ENCODE measurements at places on chromosomes 13 and 19. TPM values are rescaled to one million over a fixed set of nuclear protein-coding genes. Genes with fewer than 3 reads are reported as not detected.
A peak's percentile ranks its signal among the peaks of the same experiment; 100 is the strongest.

Gene POLR2E
- total RNA-seq, result 188 TPM

Gene RNF225
- total RNA-seq, result 0.26 TPM

Gene PSG2
- not detected for total RNA-seq

Gene ZNF439
- total RNA-seq, result 8.4 TPM

Gene PALM3
- total RNA-seq, result 0.71 TPM

Gene TRPM4
- total RNA-seq, result 19.8 TPM

Gene ZNF154
- total RNA-seq, result 3.7 TPM

Gene CPAMD8
- total RNA-seq, result 38.5 TPM

DNA sequence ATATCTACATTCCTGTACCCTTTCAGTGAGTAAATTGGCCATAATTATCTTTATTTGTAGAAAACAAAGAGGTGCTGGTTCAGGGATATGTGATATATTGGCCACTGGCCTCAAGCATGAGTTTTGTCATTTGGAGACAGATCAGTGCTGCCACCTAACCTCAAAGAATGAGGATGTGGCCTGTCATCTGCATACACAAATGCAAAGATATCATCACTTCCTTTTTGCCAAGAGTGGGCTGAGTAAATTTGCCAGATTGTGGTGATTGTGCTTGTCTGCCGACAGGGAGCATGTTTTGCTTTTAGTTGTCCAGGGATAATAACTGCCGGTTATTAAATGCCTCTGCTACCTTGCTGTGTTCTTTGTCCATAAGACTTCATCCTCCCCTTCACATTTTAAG is 44.2 kb downstream of the WASF3 start:
- DNase-seq, result no peak
- peaks cover 16% of the 10 kb centered on the region for H3K4me1 ChIP-seq
- H3K27ac ChIP-seq, result no peak overlapping the region
- no peaks in the 10 kb centered on the region for H3K27me3 ChIP-seq
- H3K36me3 ChIP-seq, result no peaks in the 10 kb centered on the region

DNA sequence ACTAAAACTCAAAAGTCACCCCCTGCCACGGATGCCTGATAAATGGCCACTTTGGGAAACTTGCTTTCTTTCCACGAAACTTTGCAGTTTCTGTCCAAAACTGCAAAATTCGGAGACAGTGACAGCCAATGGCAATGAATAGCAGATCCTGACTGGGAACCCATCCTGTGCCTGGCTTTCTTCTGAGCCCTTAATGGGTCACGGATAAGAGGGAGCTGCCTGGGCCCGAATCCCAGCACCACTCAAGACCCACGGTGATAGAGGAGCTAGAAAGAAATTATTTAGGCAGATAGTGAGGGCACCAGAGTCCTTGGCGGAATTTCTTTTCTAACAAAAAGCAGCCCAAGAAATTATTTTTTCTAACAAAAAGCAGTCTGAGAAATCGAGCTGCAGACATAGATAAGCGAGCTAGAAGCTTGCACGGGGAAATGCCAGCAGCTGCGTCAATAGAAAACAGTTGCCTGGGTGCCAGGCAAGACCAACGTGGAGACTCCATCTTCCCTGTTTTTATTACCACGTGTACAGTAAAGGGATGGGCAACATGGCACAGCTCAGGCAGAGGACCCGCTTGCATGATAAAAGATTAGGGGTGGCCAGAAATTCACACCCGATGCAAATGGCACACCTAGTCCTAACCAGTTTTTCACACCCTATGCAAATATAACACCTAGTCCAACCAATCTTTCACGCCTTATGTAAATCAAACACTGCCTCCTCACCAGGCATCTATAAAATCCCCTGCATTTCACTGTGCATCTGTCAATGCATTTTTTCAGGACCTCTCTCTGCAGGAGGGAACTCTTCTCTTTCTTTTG is 7.1 kb upstream of the HSH2D start:
- H3K4me1 ChIP-seq, result no peaks in the 10 kb centered on the region
- DNase-seq, result no peak
- H3K4me3 ChIP-seq, result no peak overlapping the region
- H3K27ac ChIP-seq, result no peak overlapping the region

DNA sequence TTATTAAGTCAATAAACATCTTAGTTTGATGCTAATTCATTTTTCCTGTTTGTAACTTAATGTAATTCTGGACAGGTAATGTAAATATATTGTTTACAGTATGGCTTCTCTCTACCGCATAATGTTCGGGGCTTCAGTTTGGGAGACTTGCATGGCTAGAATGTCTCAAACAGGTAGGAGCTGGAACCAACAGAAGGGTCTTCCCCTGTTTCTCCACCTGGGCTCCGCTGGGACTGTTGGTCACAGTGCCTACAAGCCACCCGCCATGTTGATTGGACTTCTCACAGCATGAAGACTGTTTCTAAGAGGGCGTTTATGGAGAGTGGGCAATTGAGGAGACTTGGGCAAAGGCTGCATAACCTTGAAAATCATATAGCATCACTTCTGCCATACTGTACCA is 148.6 kb downstream of the UFM1 start:
- no peaks in the 10 kb centered on the region for H3K27me3 ChIP-seq
- no peak for DNase-seq
- H3K4me3 ChIP-seq, result no peak overlapping the region
- H3K4me1 ChIP-seq, result no peaks in the 10 kb centered on the region
- H3K27ac ChIP-seq, result no peak overlapping the region

- no peaks in the 10 kb centered on the region for H3K4me1 ChIP-seq
- H3K27me3 ChIP-seq, result no peaks in the 10 kb centered on the region
- peak; percentile 64 for DNase-seq
- no peak overlapping the region for H3K27ac ChIP-seq
- no peaks in the 10 kb centered on the region for H3K36me3 ChIP-seq
Measured at GRCh38 chr13:93690139-93690538, 463.5 kb downstream of the GPC6 start.

DNA sequence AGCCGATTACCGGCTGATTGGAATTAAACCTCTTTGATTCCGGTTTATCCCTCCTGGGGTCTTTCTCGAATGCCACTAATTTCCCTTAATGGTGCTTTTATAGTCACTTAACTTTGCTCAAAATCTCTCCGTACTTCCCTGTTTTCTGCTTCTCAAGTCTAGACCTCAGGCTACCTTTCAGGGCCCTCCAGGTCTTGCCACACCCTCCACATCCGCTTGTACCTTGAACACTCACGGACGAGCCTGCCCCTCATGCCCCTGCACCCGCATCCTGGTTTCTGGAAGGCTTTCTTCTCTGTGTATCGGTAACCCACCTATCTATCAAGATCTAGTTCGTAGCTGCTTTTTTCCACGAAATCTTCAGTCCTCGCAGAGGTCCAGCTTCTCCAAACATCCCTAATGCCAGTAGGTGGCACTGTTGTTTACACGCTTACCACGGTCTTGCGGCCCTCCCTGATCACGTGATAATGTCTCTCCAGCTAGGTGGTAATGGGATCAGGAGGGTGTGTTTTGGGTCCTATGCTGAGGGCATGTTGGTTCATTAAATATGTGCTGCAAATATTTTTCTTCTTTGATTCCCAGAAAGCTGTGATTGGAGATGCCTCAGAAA is 13.8 kb downstream of the ATP12A start:
- H3K4me1 ChIP-seq, result no peaks in the 10 kb centered on the region
- H3K4me3 ChIP-seq, result no peak overlapping the region
- DNase-seq, result peak; percentile 29
- no peaks in the 10 kb centered on the region for H3K27me3 ChIP-seq
- no peak overlapping the region for H3K27ac ChIP-seq
- H3K36me3 ChIP-seq, result no peaks in the 10 kb centered on the region

DNA sequence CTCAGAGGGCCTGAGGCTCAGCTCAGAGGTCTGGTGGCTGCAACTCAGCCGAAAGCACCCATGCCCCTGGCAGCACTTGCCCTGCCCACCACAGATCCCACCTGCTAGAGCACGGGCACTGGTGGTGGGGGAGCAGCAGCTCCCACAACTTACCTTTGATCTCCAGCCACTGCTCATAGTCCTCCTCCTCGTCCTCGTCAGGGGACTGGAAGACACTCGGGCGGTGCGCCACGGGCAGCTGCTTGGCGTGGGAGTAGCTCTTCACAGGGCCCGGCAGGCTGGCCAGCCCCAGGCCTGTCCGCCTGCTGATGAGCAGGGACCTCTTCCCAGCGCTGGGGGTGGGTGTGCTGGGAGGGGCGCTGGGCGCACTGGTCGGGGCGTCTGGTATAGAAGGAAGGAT is 14.6 kb downstream of the SUGP1 start:
- no peak overlapping the region for H3K4me3 ChIP-seq
- H3K27me3 ChIP-seq, result no peaks in the 10 kb centered on the region
- no peaks in the 10 kb centered on the region for H3K4me1 ChIP-seq
- peaks cover 72% of the 10 kb centered on the region for H3K36me3 ChIP-seq

DNA sequence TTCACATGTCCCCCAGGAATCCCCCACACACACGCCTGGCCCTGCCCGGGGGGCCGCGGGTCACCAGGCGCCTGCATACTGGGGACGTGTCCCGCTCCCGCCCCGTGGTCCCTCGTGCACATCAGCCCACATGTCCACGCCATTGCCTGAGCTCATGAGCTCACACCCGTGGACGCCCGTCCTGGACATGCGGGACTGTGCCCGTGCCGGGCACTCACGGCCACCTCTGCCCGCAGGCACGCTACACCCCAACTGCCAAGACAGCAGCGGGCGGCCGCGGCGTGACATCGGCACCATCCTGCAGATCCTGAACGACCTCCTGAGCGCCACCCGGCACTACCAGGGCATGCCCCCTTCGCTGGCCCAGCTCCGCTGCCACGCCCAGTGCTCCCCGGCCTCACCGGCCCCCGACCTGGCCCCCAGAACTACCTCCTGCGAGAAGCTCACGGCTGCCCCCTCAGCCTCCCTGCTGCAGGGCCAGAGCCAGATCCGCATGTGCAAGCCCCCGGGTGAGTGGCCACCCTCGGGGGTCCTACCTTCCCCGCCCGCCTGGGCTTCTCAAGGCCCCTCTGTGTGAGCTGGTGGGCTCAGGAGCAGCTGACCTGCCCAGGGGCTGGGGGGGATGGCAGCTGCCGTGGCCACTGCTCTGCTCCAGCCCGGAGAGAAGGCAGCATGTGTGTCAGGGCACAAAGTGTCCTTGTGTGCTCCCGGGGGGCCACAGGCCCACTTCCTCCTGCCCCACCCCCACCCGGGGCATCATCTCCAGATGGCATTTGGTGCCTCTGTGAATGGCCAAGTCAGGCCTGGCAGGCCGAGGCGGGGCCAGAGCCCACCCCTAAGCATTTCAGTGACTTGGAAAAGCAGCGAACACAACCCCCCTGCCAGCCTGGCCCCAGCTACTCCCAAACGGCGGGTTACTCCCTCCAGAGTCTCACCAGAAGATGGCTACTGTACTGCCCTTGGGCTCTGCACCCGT is 7.1 kb downstream of the MIDN start:
- H3K4me1 ChIP-seq, result peaks cover 7% of the 10 kb centered on the region
- H3K36me3 ChIP-seq, result peaks cover 57% of the 10 kb centered on the region
- H3K27me3 ChIP-seq, result no peaks in the 10 kb centered on the region
- no peak for DNase-seq
- peak overlapping the region; percentile 97 for H3K27ac ChIP-seq

DNA sequence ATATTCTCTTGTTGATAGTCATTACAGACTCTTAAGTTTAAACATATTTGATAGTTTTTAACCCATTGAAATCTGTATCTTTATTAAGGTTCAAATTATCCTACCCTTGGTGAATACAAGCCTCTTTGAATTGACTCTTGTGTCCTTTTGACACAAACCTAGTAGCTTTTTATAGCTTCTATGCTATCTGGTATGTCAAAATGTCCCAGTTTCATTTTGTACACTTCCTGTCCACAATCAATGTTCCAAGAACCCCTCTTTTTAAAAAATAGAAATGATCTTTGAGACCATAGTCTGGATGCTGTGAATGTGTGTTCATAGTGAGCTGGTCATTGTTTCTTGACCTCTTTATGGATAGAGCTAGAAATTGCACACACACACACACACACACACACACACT is 39.2 kb upstream of the FGF14 start:
- H3K27ac ChIP-seq, result no peak overlapping the region
- no peak for DNase-seq
- no peaks in the 10 kb centered on the region for H3K4me1 ChIP-seq
- H3K27me3 ChIP-seq, result no peaks in the 10 kb centered on the region

DNA sequence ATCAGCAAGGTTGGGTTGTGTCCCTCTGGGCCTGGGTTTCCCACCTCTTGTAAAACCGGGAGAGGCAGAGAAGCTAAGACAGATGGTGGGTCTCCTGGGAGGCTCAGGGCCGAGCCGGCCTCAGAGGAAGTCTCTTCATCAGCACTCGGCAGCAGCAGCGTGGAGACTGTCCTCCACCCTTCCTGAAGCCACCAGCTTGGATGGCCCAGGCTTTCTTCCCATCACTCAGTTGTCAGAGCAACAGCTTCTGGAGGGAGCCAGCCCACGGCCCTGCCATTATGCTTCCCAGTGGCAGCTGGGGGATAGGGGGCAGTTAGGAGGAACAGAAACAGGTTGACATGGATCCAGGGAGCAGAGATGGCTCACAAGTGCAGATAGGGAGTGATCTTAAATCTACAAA is 191.0 kb downstream of the KATNAL1 start:
- no peak overlapping the region for H3K4me3 ChIP-seq
- no peaks in the 10 kb centered on the region for H3K36me3 ChIP-seq
- no peak for DNase-seq
- peaks cover 24% of the 10 kb centered on the region for H3K27me3 ChIP-seq
- H3K27ac ChIP-seq, result no peak overlapping the region

DNA sequence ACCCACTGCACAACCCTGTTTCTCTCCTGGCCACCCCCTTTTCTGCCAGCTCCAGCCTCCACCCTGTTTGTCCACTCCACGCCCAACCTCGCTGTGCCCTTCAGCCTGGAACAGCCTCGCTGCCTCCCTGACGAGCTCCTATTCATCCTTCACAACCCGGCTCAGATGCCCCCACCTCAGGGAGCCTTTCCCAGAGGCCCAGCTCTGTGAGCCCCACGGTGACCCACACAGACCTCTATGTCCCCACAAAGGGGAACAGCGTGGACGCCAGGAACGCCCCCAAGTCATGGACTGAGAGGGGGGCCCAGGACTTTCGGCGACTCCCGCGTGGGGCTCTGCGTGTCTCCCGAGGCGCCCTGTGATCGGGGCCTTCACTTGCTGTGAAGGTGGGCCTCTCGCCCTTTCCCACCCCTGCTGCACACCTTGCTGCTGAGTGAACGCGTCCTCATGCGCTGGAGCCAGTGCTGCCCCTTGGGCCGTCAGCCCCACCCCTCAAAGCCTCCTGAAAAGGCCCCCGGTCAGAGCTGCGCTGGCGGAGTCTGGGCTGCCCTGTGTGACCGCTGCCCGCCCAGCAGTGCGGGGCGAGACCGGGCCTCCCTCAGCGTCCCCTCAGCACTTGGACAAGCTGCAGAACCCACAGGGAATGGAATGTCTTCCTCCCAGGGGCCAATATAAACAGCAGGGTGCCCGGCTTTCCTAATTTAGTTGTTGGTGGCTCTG is 40.0 kb downstream of the ADPRHL1 start:
- H3K36me3 ChIP-seq, result no peaks in the 10 kb centered on the region
- DNase-seq, result no peak

GRCh38 chr13:27076421-27076820 is 95.2 kb downstream of the USP12 start:
- peaks cover 8% of the 10 kb centered on the region for H3K4me1 ChIP-seq
- peak; percentile 57 for DNase-seq
- H3K27ac ChIP-seq, result no peak overlapping the region
- peaks cover 1% of the 10 kb centered on the region for H3K36me3 ChIP-seq
- no peaks in the 10 kb centered on the region for H3K27me3 ChIP-seq
